ELR (cell line): ENCODE measurements at places on chromosomes 1 and 21.

DNA sequence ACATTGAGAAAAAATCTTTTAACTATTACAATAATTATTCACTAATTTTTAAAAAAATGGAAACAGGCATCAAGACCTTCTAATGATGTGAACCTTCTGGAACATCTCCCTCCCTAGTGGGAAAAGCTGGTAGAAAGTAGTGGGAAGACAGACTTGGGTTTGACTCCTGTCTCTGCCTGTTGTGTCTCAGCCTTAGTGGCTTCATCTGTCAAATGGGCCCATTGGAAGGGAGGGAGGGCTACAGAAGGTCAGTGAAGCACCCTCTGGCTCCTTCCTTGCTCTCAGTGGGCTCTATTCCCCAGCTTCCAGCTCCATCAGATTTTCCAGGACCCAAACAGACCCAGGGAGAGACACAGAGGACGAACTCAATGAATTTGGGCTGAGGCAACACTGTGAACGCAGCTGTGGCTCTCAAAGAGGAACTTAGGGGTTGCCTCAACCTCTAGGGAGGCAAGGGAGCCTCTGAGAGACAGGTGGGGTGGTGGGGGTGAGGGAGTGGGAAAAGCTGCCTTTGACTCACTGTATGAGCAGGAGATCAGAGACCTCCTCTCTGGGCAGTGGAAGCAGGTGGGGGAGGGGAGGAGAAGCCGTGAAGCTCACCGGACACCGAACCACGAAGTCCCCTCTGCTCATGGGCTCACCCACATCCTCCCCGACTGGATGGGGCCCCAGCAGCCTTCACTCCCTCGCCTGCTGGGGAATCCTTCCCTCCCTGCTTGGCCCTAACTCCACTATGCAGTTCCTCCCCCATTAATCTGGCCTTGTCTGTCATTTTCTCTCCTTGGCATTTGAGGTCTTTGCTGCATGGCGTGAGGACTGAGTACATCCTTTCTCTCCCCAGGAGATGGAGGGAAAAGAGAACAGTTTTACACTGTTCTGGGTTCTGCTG is 4.5 kb downstream of the CNR2 start:
- no peak for DNase-seq

DNA sequence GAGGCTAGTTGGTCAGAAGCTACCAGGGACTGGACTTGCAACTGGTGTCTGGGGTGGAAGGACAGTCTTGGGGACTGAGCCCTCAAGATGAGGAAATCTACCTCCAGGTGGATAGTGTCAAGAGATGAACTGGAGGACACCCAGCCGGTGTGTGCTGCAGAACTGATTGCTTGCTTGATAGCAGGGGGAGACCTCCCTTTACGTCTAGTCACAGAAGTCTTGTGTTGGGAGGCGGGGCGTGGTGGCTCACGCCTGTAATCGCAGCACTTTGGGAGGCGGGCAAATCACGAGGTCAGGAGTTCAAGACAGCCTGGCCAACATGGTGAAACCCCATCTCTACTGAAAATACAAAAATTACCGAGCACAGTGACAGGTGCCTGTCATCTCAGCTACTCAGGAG is 4.9 kb downstream of the RCC2 start:
- no peak for DNase-seq

DNA sequence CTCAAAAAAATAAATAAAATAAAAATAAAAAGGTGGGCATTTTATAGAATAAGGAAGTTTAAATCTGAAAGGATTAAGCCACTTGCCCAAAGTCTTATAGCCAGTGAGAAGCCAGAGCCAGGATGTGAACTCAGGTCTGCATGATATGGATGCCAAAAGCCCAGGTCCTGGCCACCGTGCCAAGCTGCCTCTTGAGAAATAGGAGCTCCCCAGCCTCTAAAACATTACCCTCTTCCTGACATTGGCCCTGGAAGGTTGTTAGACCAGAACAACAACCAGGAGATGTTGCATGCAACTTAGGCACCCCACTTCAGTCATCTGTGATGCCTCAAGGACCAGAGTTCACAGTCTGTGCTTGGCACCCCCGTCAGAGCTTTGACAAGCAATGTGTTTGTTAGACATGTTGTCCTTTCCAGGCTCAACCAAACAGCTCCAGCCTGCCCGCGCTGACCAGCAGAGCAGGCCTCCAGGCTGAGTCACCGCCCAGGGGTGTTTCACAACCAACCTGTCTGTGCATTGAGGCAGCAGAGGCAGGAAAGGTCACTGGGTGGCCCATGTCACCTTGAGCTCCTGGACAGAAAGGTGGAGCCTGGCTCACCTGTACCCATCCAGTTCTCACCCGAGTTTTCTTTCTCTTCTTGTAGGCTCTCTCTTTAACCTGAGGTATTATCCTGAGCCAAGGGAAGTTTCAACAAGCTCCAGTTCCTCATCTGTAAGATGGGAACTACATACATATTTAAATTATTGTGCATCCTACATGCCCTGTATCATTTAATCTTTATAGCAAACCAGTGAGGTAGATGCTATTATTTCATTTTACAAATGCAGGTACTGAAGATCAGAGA is 14.9 kb upstream of the MED18 start:
- peak; percentile 70 for DNase-seq

DNA sequence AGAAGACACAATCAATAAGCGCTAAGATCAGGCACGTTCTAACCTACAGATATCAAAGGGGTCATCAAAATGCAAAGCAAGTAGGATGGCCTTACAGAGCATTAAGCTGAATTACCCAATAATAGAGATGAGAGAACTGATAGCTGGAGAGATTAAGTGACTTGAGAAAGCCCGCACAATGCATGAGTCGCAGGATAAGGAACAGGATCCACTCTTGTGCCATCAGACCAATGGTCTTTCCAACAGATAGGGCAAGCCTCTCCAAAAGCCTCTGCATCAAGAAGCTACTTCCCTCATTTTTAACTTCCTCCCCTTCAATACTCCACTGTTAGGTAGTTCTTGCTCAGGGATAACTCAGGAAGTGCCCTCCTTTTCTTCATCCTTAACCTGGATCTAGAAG is 2.6 kb downstream of the CHML start:
- peak; percentile 46 for DNase-seq
